ENCODE measurements at places on chromosomes 5 and 9.

- peak; percentile 59 for DNase-seq
These were observed 268.2 kb downstream of the MAST4 start for GRCh38 chr5:66864240-66864884.

- DNase-seq = no peak
These were observed 125.6 kb downstream of the DAB2IP start for GRCh38 chr9:121776739-121777637.

GRCh38 chr5:54653956-54654614, 136.5 kb downstream of the SNX18 start:
- no peak for DNase-seq

GRCh38 chr5:130975847-130976246, 189.2 kb downstream of the HINT1 start:
- peak; percentile 16 for DNase-seq

DNA sequence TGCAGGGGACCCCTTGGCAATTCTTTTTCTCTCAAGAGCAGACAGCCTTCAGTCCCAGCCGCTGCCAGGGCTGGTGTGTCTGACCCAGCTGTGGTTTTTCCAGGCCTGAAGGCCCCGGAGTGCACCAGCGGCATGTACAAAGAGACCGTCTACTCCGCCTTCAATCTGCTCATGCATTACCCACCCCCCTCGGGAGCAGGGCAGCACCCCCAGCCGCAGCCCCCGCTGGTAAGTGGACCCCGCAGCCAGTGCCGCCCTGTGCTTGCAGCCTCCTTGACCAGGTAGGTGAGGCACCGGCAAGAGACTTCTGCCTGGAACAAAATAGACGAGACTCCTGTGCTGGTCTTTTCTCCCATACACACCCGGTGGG, 1.3 kb downstream of the TCF7 start:
- no peak for DNase-seq

DNA sequence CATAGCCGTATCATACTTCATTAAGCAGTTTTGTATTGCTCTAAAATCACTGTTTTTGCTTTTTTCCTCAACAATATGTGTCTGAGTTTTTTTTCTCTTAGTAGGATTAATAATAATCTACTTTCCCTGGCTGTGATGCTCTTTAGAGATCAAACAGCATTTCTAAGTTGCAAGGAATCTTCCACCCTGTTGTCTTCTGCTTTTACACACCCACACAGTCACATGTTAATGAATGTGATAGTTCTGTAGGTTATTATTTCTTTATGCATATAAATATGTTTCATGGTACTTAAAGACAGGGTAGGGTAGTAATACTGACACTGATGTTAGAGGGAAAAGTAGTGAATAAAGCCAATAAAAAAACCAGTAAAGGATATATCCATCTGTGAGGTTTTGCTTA, 29.3 kb downstream of the SLC44A1 start:
- no peak for DNase-seq

GRCh38 chr5:177435847-177436536, 9.5 kb downstream of the GRK6 start:
- no peak for DNase-seq

- no peak for DNase-seq
These were observed 68.1 kb downstream of the MAMDC2 start for GRCh38 chr9:70111641-70112236.

DNA sequence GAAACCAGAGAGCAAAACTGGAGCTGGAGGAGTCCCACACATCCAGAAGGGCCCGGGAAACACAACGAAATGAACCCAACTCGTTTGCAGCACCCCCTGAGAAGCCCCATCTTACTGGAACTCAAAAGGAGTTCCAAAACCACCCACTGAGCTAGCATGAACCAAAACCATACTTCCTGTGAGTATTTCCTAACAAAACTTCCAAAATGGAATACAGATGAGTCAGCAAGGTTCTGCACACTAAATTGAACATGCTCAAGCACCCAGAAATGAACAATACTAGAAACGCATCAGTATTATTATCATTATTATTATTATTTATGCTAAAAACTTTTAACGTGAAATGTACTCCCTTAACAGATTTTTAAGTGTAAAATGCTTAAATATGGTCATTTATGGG, 8.0 kb upstream of the SPOCK1 start:
- DNase-seq = no peak

DNA sequence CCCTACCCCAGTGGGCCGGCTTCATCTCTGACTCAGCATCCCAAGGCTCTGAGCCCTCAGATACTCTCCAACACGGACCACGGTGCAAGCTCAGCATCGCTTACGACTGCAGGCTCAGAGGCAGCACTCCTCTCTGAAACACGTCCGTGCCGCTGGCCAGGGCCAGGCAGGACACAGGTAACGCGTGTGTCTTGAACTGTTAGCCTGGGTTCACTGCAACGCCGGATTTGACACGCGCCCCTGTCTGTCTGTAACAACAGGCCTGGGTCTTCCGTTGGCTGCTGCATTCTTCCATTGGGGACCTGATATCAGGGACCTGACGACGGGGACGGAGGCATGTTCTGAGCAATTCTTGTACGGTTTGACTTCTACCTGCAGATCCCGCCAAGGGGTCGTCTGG, 6.4 kb downstream of the SLC6A3 start:
- no peak for DNase-seq

- no peak for DNase-seq
These were observed 3.2 kb upstream of the ANXA1 start for GRCh38 chr9:73148447-73148937.

DNA sequence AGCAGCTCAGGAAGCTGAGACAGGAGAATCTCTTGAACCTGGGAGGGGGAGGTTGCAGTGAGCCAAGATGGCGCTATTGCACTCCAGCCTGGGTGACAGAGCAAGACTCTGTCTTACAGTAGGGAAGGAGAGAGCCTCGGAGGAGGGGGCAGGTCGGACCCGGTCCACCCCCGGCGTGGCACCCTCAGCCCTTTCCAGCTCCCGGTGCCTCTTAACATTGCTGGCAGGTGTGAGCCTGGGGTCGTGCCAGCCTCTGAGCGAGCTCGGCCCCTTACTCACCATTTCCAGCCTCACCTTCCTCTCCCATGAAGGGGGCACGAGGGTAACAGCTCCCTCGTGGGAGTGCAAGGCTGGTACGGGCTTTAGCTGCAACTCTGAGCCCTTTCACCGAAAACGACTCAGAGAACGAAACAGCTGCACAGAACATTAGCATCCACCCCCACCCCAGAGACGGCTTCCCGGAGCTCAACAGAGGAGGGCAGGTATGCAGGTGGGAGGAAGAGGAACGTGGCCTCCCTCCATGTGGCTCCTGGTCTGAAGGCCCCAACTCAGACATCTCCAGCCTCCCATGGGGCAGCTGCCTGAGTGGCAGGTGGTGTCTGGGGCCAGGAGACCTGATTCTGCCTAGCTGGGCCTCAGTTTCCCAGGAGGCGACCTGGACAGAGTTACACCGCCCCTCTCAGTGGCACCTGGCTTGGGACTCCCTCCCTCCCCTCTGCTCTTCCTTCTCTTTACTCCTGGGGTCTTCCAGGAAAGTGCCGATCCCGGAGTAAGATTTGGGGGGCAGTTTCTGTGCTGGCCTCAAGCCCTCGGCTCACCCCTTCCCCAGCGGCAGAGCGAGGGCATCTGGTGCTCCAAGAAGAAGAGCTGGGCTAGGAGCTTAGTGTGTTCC, 28.5 kb upstream of the ABO start:
- DNase-seq = no peak

Measured in GM23338 (cell line).